ENCODE measurements at places on chromosomes 7 and 10.

DNA sequence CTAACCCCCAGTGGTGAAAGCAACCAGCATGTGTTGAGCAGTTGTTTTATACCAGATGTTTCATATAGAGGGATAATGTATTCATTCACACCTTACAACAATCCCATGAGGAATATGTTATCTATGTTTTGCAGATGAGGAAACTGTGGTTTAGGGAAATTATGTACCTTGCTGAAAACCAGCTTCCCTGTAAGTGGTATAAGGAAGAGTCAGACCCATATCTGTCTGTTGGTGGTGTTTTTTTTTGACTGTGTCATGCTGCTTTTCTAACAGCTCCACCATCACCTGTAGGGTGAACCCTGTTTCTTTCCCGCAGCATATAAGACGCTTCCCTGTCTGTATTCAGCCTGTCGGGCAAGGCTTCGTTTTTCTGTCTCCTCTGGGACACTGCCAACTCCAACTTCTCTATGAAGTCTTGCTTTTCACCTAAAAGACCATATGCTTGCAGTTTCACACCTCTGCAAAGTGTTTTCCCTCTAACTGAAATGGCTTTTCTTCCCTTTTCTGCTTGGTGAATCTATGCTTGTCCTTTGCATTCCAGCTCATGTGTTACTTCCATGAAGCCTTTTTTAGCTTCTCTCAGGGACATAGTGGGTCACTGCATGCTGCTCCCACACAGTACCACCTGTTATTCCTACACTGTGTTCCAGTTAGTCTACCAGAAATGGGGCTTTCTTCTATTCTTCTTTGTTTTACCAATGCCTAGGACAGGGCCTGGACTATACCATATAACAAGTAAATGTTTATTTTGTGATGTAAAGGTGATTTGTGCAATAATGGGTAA lies 92.8 kb downstream of the ST7 start:
- no peak for DNase-seq

DNA sequence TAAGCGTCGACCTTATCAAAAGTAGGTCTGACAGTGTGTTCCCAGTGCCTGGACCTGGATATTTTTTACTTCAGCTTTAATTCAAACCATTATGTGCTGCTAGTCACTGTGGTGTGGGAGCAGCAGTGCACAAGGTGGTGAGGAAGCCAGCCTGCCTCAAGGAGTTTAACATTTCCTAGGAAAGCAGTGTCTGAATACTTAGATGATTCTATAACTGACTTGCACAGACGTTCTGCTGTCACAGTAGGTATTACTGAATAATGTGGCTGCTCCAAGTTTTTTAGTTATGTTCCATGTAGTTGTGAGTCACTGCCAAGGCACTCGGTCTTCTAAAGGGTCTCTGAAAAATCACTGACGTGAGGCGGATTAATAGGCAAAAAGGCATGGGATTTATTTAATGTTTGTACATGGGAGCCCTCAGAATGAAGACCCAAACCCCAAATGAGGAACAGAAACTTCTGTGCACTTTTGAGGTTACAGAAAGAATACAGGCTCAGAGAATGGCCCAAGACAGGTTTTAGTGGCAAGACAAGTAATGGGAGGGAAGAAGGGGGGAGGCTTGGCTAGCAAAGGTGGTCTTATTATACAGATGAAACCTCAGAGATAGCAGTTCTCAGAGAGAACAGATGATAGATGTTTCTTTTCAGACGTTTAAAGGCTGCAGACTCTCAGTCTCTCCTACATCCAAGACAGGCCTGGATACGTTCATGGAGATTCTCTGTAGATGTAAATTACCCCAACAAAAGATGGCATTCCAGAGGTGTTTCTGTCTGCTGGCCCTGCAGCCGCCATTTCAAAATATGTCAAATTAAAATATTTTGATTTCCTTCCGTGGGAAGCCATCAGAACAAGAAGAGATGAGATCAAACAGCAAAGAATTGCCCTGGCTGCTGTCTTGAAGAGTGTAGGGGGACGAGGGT lies 209.3 kb downstream of the SDK1 start:
- DNase-seq = no peak

- DNase-seq = no peak
Measured at GRCh38 chr10:12965571-12965970, 35.9 kb downstream of the CCDC3 start.

DNA sequence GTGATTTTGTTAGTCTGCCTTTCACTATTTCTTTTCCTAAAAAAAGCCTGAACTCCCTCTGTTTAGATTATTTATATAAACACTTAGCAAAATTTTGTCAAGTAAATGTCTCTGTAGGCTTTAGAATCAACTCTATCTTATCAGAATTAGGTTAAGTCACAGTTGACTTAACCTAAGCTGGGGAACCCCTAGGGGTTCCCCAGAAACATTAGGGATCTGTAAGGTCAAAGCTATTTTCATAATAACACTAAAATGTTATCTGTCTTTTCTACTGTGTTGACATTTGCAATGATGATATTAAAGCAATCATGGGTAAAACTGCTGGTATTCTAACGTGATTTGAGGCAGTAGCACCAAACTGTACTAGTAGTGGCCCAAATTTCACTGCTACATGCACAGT lies 24.3 kb downstream of the DYNC1I1 start:
- DNase-seq = no peak

- DNase-seq = no peak
Measured at GRCh38 chr10:13743101-13743693, 156.4 kb downstream of the PRPF18 start.

DNA sequence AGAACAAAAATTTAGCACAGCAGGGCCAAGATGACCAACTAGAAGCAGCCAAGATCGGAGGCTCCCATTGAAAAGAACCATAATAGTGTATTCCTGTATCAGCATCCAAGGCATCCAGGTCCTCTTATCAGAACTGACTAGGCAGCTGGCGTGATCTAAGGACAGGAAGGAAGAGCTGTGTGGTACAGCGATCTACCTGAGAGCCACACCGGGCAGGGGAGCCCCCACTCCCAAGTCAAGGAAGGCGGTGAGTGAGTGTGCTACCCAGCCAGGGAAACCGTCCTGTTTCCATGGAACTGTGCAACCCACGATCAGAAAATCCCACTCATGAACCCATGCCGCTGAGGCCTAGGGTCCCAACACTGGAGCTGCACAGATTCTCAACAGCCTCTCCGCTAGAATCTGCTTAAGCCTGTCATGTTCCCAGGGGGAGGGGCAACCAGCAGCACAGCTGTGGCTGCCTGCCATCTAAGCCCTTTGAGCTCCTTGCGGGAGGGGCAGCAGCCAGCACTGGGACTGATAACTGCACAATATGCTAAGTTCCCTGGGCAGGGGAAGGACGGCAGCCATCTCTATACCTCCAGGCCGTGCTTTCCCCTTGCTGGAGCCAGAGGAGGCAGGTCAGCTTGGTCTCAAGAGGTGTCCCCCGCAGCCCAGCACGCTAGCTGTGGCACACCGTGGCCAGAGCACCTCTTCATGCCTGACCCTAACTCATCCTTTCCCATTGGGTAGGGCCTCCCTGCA lies 213.0 kb upstream of the SMIM30 start:
- no peak for DNase-seq

GRCh38 chr10:12629767-12630165 lies 280.4 kb downstream of the CAMK1D start:
- no peak for DNase-seq

DNA sequence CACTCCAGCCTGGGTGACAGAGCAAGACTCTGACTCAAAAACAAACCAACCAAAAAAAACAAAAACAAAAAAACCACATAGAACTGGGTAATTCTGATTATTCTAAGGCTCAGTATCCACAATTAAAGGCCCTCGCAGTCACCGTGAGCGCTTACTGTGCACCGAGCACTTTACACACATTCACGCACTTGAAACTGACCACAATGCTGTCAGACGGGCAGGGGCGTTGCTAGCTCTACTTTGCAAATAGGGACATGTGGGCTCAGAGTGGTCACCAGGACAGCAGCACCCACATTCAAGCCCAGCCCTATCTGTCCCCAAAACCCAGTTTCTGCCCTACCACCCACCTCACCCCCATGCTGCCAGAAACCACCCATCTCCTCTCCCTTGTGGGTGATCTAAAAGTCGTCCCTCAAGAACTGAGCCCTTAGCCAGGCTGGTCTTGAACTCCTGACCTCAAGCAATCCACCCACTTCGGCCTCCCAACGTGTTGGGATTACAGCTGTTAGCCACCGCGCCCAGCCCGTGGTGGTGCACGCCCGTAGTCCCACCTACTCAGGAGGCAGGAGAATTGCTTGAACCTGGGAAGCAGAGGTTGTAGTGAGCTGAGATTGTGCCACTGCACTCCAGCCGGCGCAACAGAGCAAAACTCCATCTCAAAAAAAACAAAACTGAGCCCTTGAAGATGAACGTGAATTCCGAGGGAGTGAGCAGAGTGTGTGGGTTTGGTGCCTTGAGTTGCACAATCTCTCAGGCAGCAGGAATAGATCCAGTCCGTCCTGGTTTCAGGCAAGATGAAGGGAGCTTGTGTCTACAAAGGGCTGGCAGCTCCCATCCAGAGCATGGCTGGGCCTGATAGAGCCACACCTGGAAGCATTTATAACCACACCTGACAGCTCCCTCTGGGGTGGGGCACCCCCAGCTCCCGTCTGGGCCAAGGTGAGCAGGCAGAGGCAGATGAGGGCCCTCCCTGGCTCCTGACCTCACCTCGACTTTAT lies 5.4 kb upstream of the HSPB1 start:
- DNase-seq = no peak

- DNase-seq = peak; percentile 50
Measured at GRCh38 chr10:63157845-63158624, 24.9 kb downstream of the NRBF2 start.

GRCh38 chr7:380139-380485 lies 90.1 kb downstream of the FOXL3 start:
- DNase-seq = no peak

DNA sequence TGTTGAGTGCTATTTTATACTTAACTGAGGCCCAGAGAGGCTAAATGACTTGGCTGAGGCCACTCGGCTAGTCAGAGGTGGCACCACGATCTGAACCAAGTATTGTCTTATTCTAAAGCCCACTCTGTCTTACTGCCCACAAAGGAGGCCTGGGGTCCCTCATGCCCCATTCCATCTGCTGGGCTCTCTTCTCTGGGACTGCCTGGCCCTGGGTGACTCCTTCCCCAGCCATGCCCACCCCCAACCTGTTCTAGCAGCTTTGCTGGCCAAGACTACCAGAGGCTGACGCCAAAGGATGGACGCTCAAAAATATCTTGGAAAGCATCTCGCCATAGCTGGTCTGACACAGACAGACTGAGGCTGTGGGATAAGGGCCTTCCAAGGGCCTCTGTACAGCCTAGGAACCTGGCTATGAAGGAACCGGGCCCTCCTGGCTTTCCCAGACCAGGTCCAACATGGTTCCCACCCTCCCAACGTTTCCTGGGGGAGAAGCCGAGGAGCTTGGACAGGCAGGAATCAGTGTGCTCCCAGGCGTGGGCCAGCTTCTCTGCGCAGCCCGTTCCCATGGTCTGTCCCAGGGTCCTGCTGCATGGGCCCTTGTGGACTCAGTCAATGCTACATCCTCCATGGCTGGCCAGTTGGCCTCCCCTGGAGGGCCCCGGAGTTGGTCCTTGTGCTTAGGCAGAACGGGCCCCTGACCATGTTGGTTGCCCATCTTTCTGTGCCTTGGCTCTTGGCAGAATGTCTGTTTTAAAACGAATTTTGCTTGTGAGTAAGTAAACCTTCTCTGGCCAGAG lies 11.7 kb downstream of the HSPA12A start:
- no peak for DNase-seq

- DNase-seq = peak; percentile 65
Measured at GRCh38 chr10:133357285-133358161, at the start of gene FUOM. TSS of gene FUOM (minus strand) at chr10:133358019. CDS start at chr10:133358007, 12 bp downstream.

All from effector memory CD8-positive, alpha-beta T cell (primary cell).